ENCODE measurements at places on chromosomes 16 and 17.

DNA sequence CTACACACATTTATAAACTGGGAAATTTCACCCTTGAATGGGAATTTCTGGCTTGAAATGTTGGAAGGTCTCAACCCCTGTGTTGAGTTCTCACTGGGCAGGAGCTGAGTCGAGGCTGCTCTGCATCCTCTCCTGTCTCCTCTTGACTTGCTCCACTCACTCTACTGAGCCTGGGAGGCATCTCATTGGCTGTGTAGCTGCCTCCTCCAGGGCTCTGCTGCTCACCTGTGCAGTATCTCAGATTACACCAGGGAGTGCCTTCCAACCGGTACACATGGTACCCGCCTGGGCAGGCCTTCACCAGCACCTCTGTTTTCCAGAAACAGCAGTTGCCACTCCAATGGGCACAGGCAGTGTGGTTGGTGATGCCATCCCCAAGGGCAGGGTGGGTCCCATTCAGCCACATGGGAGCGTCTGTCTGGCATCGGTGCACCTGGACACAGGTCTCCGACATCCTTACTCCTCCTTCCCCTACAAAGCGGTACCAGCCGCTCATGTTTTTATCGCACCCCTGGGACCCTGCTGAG, 3.7 kb downstream of the GP2 start:
- no peak for DNase-seq

DNA sequence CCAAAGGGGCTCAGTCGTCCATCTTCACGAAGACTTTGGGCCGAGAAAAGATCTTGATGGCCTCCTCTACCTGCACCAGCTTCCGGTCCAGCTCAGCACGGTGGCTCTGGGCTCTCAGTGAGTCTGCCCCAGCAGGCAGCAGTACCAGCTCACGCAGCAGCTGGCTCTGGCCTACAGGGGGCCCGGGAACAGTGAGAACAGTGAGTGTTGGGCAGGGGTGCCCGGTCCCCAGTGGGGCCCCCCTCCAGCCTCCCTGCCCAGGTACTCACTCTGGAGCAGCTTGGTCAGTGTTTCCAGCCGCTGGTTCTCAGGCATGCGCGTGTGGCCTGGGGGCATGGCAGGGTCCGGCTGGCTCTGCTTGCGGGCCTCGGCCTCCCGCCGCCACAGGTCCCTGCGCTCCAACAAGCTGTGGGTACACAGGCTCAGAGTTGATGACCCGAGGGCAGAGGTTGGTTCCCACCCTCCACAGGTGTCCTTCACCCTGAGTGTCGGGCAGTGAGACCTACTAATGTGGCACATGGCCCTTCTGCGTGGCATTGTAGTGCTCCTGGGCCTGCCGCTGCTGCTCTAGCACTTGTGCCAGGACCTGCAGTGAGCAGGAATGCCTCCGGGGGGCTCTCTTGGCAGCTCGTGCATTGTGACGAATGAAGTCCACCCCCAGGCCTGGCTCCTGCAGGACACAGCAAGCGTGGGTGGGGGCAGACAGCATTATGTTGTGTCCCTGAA, 2.6 kb downstream of the PARD6A start:
- DNase-seq: no peak

GRCh38 chr16:1145383-1146100, 7.4 kb upstream of the CACNA1H start:
- no peak for DNase-seq

DNA sequence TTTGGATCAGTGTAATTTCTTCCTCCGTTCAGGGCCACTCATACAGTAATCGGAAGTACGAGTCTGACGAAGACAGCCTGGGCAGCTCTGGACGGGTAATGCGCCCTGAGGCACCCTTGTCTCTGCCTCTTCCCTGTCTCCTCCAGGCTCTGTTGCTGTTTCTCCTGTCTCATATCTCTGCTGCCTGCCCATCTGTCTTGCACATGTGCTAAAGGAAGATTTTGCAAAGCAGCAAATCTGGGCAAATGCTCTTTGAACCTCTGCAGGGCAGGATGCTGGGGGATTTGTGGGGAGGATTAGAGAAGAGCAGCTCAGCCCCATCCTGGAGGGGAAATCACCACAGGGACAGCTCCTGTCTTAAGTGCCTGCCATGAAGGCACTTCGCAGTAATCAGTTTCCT, 32.4 kb upstream of the POLR3E start:
- DNase-seq: no peak

DNA sequence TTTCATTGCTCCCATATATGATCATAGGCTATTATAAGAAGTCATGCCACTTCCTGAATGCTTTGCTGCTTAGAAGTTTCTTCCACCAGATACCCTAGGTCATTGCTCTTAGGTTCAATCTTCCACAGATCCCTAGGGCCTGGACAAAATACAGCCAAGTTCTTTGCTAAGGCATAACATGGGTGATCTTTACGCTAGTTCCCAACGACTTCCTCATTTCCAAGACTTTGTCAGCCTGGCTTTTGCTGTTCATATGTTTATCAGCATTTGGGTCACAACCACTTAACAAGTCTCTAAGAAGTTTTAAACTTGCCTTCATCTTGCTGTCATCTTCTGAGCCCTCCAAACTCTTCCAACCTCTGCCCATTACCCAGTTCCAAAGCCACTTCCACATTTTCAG, 20.1 kb upstream of the DLX3 start:
- DNase-seq: no peak

All from NCI-H2081 treated with DMSO at 0.1 percent for 48 hours (cell line).